Activated naive CD4-positive, alpha-beta T cell (primary cell): ENCODE measurements at places on chromosomes 1 and 21.

DNA sequence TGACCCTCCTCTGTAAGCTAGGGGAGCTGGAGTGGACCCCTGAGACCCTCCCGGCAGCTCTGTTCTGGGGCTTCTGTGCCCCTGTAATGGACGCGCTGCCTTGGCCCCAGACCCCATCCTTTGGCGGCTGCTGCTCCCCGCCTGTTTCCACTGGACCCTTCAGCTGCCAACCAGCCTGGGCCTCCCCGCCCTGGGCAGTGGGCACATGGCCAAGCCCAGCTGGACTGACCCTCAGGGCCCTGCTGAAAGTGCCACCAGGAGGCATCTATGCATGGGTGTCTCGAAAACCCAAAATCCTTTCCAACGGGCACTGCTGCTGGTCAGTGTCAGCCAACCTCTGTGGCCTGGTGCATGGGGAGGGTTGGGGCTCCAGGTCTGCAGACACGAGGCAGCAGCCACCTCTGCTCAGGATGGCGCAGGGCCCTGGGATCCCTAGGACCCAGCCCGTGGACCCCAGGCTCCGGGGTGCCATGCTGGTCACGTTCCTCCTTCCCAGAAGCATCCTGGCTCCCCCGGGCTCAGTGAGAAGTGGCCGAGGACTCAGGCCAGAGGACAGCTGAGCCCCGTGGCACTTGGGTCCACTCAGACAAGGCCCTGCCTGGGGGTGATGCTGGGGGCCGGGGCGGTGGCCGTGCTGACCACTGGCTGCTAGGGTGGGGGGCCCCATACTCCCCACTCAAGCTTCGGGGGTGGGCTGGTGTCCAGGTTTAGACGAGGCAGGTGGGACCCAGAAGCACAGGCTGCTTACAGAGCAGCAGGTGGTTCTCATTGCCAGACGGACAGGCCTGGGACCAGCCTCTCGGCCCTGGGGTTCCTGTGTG, 46.9 kb downstream of the SLX9 start:
- DNase-seq = no peak

DNA sequence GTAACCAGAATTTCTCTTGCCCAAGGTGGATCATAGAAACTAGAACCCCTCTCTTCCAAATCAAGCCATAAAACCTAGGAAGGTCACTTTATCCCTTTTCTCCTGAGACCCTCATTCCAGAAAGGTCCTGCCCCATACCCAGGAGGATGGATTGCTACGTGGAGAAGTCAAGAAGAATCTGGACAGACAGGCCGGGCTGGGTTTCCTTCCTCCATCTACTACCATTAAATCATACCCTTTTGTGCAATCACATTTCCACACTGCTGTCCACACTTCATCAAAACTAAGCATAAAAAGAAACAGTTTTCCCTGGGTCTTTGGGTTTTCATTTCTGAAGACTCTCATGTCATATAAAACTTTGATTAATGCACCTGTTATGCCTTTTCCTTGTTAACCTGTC, 65.4 kb downstream of the C21orf91 start:
- DNase-seq = no peak

DNA sequence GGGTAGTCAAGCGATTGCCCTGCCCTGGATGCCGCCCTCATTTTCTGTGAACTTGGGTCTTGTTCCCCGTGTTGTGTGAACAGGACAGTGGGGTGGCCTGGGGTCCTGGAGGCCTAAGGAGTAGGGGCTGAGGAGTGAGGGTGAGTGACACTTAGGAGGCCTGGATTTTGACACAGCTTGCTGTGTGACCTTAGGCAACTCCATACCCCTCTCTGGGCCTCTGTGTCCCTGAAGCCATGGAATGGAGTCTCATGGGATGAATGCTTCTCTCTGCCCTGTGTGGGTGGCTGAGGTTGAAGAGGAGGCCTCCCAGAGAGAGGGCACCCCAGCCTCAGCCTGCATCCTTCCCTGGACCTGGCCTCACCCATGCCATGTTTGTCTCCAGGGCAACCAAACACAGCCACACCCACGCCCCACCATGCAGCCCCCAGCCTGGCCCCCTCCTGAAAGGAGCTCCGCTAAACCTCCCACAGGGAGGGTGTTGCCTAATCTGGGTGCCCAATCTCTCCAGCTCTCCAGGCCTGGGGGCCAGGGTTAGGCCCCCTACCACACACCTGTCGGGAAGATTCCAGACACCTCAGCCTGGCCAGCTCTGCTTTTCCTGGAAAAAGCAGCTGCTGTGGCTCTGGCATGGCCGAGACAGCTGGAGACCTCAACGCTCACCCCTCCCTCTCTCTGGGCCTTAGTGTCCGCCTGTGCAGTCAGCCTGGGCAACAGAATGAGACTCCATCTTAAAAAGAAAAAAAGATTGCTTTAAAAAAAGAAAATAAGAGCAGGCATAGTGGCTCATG, 9.9 kb downstream of the MYOM3 start:
- DNase-seq = no peak

GRCh38 chr1:215776336-215776735, 209.2 kb downstream of the KCTD3 start:
- DNase-seq = no peak

GRCh38 chr1:116286541-116286971, 86.5 kb upstream of the ATP1A1 start:
- DNase-seq = no peak

DNA sequence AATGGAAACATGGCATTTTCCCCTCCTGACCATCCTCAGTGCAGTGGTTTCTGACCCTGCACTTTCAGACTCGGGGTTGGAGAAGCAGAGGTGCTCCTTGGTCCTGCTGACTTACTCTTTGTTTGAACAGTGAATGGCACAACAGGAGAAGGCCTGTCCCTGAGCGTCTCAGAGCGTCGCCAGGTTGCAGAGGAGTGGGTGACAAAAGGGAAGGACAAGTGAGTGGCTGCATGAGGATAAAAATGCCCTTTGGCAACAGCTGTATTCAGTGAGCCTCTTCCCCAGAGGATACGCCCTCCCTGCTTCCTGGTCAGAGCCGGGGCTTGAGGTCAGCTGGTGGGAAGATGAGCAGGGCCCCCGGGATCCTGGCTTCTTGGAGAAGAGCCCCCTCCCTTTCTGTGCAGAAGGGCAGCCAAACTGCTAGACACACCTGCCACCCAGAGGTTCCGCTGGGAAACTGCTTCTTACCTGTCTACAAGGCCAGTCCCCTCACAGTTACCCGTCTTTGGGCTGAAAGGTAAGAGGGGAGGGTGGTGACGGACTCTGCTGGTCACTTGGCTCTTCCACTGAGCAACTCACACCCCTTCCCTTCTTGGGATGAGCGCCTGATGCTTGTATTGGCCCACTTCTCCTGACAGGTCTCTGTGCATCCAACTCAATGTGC, 16.6 kb downstream of the NPL start:
- DNase-seq = no peak

DNA sequence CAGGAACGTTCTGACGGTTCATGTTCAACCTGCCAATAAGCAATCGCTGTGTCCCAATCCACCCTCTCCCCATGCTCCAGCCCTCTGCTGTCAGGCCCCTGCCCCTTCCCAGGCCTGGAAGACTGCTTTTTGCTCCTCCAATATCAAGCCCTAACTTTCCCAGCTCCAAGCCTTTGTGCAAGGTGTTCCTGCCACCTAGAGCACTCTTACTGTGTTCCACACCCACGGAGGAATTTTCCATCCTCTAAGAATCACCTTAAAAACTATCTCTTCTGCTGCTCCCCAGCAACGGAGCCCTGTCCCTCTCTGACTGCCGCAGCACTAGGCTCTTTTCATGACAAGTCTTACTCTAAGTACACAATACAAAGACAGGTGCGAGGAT, 657.9 kb downstream of the AJAP1 start:
- DNase-seq = no peak
